Breast epithelium (tissue), 4 donors: ENCODE measurements at places on chromosomes 6 and 20. TPM values are rescaled to one million over a fixed set of nuclear protein-coding genes. Genes with fewer than 3 reads are reported as not detected.

- DNase-seq: no peak
Observed at GRCh38 chr6:26501482-26501986, 1.4 kb downstream of the BTN1A1 start.

DNA sequence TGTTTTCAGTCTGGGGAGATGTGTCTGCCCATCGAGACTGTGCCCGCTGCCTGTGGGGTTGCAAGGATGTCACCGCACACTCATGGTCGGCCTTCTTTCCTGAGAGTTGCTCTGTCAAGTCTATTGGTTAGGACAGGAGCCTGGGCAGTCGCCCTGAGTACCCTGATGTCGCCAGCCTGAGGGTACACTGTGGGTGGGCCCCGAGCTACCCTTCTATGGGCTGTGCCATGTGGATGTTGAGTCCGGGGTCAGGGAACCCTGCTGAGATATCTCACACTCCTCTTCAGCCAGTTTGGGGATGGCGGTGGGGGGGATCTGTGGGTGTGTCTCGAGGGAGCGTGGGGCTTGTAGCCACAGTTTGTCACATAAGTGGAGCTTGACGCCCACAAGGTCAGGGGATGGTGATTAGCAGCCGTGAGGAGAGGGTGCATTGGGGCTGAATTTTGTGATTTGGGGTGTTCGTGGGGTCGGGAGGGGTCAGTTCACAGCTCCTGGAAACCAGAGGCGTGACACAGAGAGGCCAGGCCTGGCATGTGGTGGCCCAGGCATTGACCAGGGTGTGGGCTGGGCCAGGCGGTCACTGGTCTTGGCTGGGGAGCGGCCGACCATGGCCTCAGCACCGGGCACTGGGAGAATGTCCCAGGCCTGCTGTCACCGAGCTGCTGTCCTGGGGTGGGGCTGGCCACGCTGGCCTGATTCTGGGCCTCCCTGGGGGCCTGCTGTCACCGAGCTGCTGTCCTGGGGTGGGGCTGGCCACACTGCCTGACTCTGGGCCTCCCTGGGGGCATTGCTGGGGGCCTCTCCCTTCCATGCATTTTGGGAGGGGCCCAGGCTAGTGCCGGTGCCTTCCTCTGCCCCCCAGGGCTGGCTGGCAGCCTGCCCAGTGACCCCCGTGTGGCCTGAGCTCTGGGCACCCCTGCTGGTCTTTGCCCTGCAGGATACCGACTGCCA lies 1.6 kb upstream of the NPBWR2 start:
- DNase-seq: peak; percentile 16

- DNase-seq: no peak
Observed at GRCh38 chr20:54645445-54646155, 170.2 kb downstream of the DOK5 start.

GRCh38 chr20:51732096-51732791 lies 35.9 kb downstream of the ATP9A start:
- no peak for DNase-seq

GRCh38 chr6:42978487-42978838 lies 518 bp downstream of the PEX6 start:
- DNase-seq: no peak

GRCh38 chr6:6046716-6047115 lies 40.0 kb upstream of the NRN1 start:
- DNase-seq: no peak

- DNase-seq: no peak
Observed at GRCh38 chr20:24339210-24339641, 130.2 kb upstream of the SYNDIG1 start.

MMP24 gene
- 2.5 TPM for total RNA-seq

ARMH2 gene
- total RNA-seq: not detected

CTAGE9 gene
- total RNA-seq: not detected

ZNF451 gene
- total RNA-seq: 77.7 TPM

CUL7 gene
- total RNA-seq: 19.3 TPM

NKX2-2 gene
- total RNA-seq: not detected
